B cell (primary cell): ENCODE measurements at places on chromosomes 16 and 17.

GRCh38 chr17:63955232-63955631 is 17.5 kb downstream of the SCN4A start:
- DNase-seq, result peak; percentile 19

GRCh38 chr17:6452471-6453266 is 8.4 kb downstream of the PIMREG start:
- DNase-seq, result no peak

DNA sequence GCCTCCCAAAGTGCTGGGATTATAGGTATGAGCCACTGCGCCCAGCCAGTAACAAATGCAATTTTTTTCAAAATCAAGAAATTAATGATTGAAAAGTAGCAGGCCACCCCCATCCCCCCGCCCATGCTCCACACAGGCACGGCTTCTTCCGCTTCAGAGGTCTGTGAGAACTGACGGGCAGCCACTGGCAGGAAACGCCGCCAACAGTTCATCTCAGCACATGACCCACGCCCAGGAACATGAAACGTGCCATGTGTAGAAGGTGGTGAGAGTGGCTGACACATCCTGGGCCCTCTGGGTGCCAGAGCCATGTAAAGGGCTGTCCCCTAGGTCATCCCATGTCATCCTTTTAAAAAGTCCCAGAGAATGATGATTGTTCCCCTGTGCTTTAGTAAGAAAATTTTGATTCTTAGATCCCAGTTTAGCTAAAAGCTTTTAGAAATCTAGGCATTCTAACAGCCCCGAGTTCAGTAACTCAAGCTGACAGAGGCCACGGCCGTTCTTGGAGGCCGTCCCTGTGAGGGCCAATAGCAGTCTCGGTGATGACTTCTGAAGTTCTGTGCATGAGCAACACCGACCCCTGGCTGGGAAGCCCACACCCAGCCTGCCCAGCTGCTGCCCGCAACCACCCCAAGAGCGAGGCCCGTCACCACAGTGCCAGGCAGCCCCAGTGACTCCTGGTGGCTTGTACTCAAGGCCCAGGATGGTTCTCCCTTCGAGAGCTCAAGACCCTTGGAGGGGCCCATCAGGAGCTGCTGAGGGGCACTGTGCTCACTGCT is 52.1 kb downstream of the KLHDC4 start:
- peak; percentile 39 for DNase-seq

GRCh38 chr17:28057731-28058246 is 15.3 kb downstream of the NLK start:
- peak; percentile 43 for DNase-seq

DNA sequence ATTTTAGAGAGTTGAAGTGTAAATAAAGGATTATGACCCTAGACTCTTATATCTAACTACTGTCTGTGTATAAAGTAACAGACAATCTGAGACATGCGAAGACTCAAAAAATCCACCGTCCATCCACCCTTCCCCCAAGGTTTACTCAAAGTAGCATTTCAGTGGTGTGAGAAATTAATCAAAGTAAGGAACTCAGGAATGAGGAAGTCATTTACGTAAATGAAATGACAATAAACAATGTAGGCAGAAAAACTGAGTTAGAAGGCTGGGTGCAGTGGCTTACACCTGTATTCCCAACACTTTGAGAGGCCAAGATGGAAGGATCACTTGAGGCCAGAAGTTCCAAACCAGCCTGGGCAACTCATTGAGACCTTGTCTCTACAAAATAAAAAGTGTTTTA is 19.8 kb upstream of the NTN1 start:
- DNase-seq, result peak; percentile 55

DNA sequence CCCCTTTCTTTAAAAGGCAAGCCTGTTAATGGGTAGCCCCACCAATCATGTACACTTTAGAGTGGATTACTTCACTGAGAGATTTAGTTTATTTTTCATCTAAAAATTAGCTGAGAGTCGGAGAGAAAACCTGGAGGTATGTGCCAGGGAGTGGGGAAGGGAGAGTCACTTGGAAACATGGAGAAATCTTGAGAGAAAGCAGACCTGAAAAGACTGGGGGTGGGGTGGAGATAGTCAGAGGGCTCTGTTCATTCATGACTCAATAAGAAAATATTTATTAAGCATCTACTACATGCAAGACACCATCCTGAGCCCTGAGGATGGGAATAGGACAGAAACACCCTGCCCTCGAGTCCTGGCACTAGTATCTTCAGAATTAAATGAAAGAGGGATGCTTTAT is 27.4 kb upstream of the RCVRN start:
- DNase-seq, result no peak

- no peak for DNase-seq
Measured at GRCh38 chr17:47223007-47223406, 13.9 kb downstream of the MYL4 start.

DNA sequence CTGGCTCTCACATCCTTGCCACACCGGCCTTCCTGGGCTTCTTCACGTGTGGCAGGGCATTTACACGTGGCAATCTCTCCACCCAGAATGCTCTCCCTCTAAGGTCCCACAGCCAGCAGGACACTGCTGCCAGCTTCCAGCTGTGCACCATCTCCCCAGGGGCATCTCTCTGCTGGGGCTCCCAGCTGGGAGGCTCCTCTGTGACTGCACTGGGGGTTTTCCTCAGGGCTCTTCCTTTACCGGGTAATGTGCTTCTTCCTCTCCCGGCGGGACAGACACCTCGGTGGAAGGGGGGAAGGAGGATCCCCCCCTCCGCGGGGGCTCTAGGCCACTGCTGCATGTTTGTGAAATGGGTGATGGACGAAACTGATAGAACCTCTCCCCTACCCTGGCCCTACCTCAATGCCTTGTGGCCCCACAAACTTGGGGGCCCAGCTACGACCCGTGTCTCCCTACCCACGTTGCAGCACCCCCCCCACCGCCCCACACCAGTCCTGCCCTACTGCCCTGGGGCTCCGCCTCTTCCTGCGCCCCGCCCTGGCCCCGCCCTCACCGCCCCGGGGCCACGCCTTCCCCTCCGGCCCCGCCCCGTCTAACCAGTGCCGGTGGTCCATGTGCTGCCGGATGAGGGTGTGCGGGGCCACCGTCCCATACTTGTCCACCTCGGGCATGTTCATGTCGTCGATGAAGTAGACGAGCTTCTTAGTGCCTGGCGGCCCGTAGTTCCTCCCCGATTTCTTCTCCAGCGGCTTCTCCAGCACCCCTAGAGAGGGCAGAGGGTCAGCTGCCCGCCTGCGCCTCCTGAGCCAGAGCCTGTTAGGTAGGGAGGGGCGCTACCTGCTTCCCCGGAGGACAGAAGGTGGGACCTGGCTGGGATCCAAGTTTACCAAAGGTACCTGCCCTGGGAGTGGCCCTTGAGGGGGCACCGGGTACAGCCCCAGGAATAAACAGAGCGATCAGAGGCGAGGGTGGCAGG is 92.6 kb downstream of the DNAH17 start:
- DNase-seq, result peak; percentile 60

- DNase-seq, result no peak
Measured at GRCh38 chr16:73350707-73351452, 303.0 kb upstream of the ZFHX3 start.

- DNase-seq, result no peak
Measured at GRCh38 chr16:84603140-84603816, 14.6 kb downstream of the COTL1 start.

GRCh38 chr16:84156342-84156784 is 11.3 kb downstream of the DNAAF1 start:
- no peak for DNase-seq

- DNase-seq, result no peak
Measured at GRCh38 chr17:29007456-29007855, 1.6 kb upstream of the SEZ6 start.

DNA sequence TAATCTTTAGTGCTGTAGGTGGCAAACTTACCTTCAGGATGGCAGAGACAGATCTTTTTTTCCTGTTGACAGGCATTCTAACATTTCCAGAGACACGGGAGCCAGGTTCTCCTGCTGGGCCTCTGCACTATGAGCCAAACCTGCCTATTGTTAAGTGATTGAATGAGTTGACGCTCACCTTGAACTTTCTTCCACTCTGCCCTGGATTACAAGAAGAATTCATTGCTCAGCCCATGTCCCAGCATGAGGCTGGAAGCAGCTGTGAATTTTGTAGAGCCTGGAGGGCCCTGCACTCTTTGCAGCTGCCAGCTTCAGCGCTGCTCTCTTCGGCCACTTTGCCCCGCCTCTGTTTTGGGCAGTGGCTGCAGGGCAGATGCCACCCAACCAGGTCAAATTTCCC is 9.4 kb upstream of the SLC7A5 start:
- no peak for DNase-seq

GRCh38 chr16:65829076-65829475 is 537.4 kb upstream of the CDH5 start:
- DNase-seq, result no peak

GRCh38 chr17:31446195-31446967 is 54.9 kb downstream of the RAB11FIP4 start:
- DNase-seq, result no peak

- no peak for DNase-seq
Measured at GRCh38 chr17:50194934-50195865, 6.2 kb downstream of the COL1A1 start.

DNA sequence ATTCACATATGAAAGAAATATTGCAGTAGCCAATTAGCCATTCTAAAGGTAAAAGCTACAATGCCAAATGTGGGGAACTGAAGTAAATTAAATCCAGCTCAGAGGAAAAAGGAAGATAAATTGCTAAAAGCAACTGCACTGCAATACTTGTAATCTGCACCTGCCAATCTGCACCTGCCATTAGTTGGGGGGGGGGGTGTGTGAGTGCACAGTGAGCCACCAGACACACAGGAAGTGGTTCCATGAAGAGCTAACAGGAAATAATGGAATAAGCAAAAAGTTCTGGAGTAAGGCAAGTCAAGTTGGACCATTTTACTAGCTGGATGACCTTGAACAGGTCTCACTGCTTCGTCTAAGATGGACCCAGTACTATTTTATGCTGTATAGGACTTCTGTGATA is 191.8 kb downstream of the PARN start:
- no peak for DNase-seq

- no peak for DNase-seq
Measured at GRCh38 chr16:50202926-50203624, 50.0 kb downstream of the TENT4B start.

DNA sequence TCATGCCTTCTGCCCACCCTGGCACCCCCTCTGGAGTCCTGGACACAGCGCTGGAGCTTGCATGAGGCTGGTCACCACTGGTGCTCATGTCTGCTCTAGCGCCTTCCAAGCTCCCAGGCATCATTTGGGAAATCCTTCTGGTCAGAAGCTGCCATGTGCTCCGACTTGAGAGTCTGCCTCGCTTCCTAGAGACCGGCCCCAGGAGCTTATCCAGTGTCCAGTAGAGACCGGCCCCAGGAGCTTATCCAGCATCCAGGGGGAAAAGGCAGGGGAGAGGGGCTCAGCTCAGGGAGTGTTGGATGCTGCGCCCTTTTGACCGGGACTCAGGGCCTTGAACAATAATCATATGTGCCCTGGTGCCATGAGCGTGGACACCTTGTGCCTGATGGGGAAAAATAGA is 106.3 kb downstream of the RAP1GAP2 start:
- DNase-seq, result no peak

- no peak for DNase-seq
Measured at GRCh38 chr16:63289834-63290460, 1253.7 kb upstream of the CDH8 start.
